Endothelial cell (in vitro differentiated cells): ENCODE measurements at places on chromosomes 7 and 10. TPM values are rescaled to one million over a fixed set of nuclear protein-coding genes. Genes with fewer than 3 reads are reported as not detected.

LRRD1 gene
- 0.59 TPM for total RNA-seq

DNA sequence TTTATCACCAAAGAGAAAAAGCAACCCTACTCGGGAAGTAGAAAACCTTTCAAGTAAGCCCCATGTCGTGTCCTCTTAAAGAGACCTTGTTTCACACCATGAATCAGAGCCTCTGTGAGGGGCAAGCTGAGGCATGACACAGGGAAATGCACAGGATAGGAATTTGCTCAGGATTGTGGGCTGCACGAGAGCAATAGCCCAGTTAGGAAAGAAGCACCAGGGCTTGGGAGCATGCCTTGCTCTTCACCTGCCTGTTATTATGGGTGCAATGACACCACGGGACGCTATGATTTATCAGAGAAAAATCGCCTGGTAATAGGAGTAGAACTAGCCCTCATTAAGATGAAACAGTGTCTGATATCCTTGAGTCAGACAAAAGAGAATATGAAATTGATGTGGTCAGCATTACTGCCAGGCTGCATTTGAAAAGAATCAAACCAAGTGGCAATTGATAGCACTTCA is 562.9 kb upstream of the NRP1 start:
- no peak for DNase-seq

GRCh38 chr10:86715156-86715795 is 41.1 kb upstream of the BMPR1A start:
- DNase-seq, result no peak

DNA sequence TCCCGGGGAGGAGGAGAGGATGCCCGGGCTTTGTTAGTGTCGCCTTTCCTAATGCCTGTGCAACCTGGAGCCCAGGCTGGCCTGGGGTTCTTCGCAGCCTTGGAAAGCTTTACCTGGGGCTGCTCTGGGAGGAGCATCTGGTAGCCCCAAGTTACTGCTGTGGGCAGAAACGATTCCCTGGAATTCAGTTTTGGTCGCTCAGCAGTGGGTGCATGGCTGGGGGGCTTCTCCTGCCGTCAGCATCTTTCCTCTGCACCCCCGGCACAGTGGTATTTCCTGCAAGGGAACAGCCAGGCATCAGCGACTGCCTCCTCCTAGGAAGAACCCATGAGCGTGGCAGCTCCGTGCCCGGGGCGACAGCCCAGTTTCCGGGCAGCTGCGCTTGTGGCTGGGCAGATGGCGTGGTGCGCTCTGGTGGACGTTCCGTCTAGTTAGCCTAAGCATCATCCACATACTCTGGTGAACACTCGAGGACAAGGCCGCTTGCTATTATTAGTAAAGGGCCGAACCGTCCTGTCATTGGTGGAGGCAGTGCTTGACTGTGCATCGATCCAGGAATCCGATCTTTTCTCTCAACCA is 107.0 kb upstream of the BTBD16 start:
- DNase-seq, result peak; percentile 37

TRIL gene
- 0.23 TPM for total RNA-seq

NUP205 gene
- total RNA-seq, result 66.1 TPM

DNA sequence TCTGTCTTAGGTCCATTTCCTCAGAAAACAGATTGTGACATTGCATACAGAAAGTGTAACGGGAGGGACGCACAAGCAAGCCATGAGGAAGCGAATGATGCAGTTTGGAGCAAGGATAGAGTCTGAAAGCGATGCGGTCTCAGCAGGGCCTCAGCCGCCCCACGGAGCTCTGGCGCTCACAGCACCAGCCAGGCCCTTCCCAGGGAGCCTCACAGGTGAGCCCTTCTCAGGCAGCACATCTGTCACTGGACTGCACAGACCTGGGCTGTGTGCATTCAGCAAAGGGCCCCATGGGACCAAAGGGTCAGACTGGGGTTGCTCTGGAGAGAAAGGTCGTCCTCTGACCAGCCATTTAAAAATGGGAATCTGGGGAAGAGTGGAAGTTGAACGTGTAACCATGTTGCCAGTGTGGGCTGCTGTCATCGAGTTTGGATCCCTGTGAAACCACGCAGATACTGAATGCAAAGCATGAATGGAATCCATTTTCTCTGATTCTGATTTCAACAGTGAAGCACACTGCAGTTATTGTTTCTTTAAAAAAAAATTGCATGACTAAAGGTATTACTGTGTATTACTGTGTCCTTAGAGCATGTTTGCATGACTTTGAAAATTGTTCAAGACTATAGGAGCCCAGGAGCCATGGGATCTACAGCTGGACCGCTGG is 350.0 kb upstream of the AKR1E2 start:
- DNase-seq, result no peak

- DNase-seq, result no peak
Observed at GRCh38 chr10:22427101-22427500, 81.8 kb downstream of the SPAG6 start.

GRCh38 chr10:130353928-130354572 is 217.9 kb downstream of the GLRX3 start:
- DNase-seq, result no peak

DNA sequence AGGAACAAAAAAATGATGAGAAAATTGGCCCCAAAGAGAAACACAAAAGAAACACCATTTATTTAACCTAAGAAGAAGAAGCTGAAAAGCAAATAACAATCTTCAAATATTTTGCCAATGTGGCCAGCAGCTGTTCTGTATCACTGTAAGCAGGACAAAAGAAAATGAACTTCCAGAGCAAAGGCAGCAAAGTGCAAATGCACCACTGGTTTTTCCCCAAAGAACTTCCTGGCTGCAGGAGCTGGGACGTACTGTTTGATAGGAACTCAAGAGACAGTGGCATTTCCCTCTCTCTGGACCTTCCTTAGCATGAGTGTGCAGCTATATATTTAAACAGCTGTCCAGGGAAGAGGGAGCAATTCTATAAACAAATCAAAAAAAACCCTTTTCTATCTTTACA is 60.4 kb downstream of the RNLS start:
- no peak for DNase-seq

FAM241B gene
- 7.1 TPM for total RNA-seq

DNA sequence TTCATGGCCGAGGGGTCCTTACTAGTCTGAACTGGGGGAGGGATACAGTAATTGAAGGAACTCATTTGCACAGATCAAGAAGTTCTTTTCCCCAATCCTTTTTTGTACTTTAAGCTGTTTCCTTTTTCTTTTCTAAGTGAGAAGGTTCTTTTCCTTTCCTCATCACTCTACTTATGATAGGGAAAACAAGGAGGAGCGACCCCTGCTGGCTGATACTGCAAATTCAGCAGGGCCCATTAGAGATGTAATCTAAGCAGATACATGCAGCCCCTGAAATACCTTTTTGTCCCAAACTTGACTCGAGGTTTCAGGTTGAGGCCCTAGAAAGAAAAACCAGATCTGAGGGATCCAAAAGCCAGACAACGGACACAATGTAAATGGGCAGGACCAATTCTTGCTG is 305.5 kb downstream of the DNAJB9 start:
- no peak for DNase-seq

- DNase-seq, result no peak
Observed at GRCh38 chr10:31399171-31399570, 80.2 kb downstream of the ZEB1 start.

GBX1 gene
- 13.8 TPM for total RNA-seq

GRCh38 chr7:144854839-144855424 is 19.1 kb upstream of the TPK1 start:
- DNase-seq, result peak; percentile 6

GRCh38 chr7:11935905-11936304 is 103.9 kb upstream of the THSD7A start:
- DNase-seq, result no peak

- no peak for DNase-seq
Observed at GRCh38 chr7:44673771-44674170, 67.3 kb downstream of the OGDH start.

DNA sequence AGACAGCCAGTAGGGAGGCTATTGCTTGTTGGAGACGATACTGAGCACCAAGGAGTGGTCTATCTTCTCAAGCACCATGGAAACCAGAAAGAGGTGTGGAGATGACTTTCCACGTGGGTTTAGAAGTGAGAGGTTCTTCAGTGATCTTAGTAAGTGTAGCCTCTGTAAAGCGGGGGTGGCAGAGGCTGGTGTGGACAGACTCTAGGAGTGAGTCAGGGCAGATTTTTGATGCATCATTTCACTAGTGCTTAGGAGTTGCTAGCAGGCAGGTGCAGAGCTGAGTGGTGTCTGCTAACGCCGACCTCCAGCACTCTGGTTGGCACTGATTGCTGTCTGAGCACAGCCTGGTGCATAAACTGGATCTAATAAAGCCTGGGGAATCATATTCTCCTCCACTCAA is 78.4 kb upstream of the ADO start:
- no peak for DNase-seq

- no peak for DNase-seq
Observed at GRCh38 chr10:64277536-64277935, 756.3 kb downstream of the REEP3 start.

DNA sequence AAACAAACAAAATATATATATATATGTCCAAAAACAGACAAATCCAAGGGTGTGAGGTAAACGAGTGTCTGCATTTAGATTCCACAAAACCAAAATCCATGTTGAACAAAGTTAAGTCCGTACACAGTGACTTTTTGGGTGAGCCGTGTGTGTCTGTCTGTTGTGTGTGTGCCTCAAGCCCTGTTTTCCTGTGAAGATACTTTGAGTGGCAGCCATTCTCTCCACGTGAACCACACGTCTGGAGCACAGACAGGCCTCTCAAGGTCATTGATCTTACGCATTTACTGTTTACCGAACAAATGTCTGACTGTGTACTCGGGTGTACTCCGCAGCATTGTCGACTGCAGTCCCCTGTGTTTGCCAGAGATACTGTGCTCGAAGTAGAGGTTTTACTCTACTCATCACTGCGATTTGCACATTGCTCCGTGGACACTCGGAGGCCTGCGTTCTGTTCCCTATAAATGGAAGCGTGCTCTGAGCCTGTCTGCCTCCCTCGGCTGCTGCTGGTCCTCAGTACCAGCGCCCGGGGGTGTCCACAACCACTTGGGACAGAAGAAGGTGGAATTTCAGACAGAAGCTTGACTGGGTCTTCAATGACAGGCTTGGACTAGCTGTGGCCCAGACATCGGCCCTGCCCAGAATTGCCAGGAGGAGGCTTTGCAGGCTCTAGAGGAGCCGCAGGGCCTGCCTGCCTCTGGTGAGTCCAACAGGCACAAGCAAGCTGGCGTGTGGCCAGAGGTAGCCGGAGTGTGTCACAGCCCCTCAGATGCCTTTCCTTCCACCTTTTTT is 22.1 kb downstream of the CYP17A1 start:
- no peak for DNase-seq

GRCh38 chr10:114504769-114505579 is 100.7 kb upstream of the AFAP1L2 start:
- DNase-seq, result no peak

FXYD4 gene
- total RNA-seq, result not detected

DNA sequence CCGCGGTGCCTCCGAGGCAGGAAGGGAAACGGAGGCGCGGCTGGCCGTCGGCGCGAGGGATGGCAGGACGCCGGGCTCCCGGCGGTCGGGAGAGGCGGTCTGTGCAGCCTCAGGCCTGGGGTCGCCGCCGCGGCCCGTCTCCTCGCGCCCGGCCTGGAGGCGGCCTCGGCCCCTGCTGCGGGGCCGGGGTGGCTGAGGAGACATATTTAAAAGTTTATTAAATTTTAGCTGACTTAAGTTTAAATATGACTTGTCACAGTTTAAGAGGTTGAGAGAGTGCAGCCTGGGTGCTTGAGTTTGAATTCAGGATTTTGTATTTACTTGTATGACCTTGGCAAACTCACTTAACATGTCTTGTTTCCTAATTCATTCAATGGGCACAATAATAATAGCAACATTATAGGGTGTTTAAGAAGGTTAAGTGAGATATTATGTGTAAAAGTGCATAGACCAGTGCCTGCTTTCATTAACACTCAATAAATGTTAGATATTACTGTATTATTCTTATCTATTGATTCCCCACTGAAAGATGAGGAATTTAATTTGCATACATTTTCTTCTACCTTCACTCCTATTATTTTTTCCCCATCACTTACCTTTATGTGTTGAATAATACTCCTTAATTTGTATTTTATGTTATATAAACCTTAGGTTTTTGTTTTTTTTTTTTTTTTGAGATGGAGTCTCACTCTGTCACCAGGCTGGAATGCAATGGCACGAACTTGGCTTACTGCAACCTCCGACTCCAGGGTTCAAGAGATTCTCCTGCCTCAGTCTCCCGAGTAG is 718 bp downstream of the DYNC2I1 start:
- no peak for DNase-seq
